Suprapubic skin (tissue), 4 donors: ENCODE measurements at places on chromosomes 5 and 9. TPM values are rescaled to one million over a fixed set of nuclear protein-coding genes. Genes with fewer than 3 reads are reported as not detected.
A peak's percentile ranks its signal among the peaks of the same experiment; 100 is the strongest.

- H3K27ac ChIP-seq = no peak overlapping the region
- H3K36me3 ChIP-seq = no peaks in the 10 kb centered on the region
- H3K27me3 ChIP-seq = no peaks in the 10 kb centered on the region
- DNase-seq = no peak
- no peak overlapping the region for H3K4me3 ChIP-seq
- H3K4me1 ChIP-seq = no peaks in the 10 kb centered on the region
Measured at GRCh38 chr5:120447706-120448239, 16.3 kb upstream of the PRR16 start.

DNA sequence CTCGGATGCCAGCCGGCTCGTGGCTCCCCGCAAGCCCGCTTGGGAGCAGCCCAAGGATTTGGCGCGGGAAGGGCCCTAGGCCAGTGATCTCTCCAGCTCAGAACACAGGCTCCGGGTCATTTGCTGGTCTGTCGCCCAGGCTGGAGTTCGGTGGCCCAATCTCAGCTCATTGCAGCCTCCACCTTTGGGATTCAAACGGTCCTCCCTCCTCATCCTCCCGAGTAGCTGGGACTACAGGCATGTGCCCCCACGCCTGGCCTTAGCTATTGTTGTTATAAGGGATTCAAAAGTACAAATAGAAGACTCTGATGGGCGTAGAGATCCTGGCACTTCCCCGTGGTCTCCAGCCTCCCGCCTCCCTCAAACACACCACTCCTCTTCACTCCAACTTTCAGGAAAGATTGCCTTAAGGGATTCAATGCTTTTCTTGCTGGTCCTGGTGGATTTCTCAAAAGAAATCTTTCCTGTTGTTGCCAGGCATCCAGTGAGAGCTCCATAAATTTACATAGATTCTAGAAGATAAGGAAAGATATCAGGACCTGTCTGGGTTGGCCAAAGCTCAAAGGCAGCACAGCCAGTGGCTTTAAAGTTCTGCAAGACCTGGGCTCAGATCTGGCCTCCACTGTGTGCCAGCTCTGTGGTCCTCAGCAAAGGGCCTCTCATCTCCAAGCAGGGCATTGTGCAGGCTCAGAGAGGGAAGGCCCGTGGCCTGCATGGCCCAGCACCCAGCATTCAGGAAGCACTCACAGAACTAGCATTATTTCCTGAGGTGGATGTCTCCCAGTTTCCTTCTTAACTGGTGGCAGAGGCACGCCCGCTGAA lies 1.0 kb downstream of the AIF1L start:
- peak overlapping the region; percentile 65 for H3K27ac ChIP-seq
- no peak for DNase-seq
- peaks cover 23% of the 10 kb centered on the region for H3K4me1 ChIP-seq
- H3K4me3 ChIP-seq = peak overlapping the region; percentile 76
- peaks cover 24% of the 10 kb centered on the region for H3K27me3 ChIP-seq
- no peaks in the 10 kb centered on the region for H3K36me3 ChIP-seq

GRCh38 chr9:72169178-72169577 lies 19.9 kb downstream of the GDA start:
- no peaks in the 10 kb centered on the region for H3K27me3 ChIP-seq
- DNase-seq = no peak
- no peaks in the 10 kb centered on the region for H3K36me3 ChIP-seq
- H3K4me3 ChIP-seq = no peak overlapping the region
- H3K4me1 ChIP-seq = no peaks in the 10 kb centered on the region
- H3K27ac ChIP-seq = no peak overlapping the region

- H3K36me3 ChIP-seq = peaks cover 4% of the 10 kb centered on the region
- no peaks in the 10 kb centered on the region for H3K27me3 ChIP-seq
- no peak for DNase-seq
- H3K27ac ChIP-seq = no peak overlapping the region
- H3K4me3 ChIP-seq = peak overlapping the region; percentile 96
Measured at GRCh38 chr5:36152324-36153297, 700 bp downstream of the SKP2 start.

The KIF24 gene
- 0.98 TPM for total RNA-seq

DNA sequence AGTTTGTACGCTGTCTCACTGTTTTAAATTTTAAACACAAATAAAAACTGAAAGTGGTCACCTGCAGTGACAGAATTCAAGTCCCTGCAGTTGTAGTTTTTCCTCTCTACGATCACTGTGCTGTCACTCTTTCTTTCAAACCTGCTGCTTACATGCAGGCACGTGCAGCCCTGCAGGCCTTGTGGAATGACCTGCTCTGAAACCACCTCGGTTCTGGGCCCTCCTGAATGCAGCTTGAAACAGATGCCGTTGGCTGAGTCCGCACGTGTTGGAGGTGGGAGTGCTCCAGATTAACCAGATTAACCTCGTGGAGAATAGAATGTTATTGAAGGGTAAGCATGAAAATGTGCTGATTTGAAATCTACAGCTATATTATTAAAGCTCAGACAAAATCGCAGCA lies 126.0 kb upstream of the ERCC6L2 start:
- no peak overlapping the region for H3K4me3 ChIP-seq
- H3K27ac ChIP-seq = no peak overlapping the region
- no peaks in the 10 kb centered on the region for H3K36me3 ChIP-seq
- H3K27me3 ChIP-seq = peaks cover 10% of the 10 kb centered on the region
- DNase-seq = no peak
- peaks cover 20% of the 10 kb centered on the region for H3K4me1 ChIP-seq

The FRMD3 gene
- 2.8 TPM for total RNA-seq

DNA sequence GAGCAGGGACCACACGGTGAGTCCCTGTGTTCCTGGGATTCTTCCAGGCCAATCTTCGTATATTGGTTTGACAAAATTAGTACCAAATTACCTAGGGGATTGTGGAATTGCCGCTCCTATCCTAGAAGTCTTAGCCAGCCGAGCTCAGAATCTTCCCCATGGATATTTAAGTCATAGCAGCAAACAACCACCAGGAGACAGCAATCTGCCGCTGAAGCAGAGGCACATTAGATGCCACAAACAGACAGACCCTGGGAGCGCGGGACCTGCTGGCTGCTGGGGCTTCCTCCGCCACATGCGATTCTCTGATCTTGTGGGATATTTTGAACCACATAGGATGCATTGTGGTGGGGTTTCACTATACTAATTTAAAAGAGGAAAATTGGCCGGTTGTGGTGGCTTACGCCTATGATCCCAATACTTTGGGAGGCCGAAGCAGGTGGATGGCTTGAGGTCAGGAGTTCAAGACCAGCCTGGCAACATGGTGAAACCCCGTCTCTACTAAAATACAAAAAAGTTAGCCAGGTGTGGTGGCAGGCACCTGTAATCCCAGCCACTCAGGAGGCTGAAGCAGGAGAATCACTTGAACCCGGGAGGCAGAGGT lies 31.7 kb upstream of the ZBTB43 start:
- H3K4me3 ChIP-seq = no peak overlapping the region
- no peak overlapping the region for H3K27ac ChIP-seq
- no peaks in the 10 kb centered on the region for H3K36me3 ChIP-seq

DNA sequence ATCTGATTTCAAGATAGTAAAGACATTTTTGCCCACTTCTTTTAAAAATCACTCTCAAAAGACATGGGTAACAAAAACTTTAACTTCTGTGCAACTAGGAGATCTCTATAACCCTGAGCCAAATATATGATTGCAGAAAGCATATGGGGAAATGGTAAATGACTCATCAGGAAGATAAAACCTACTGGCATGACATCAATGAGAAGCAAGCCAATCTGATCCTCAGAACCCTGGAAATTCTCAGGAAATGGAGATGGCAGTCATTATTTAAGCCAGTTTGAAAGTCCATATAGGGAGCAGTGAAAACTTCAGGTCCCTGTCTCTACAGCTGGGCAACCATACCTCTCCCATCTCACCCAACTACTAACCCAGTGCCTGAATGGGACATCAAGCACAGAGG lies 249.7 kb upstream of the NREP start:
- H3K4me1 ChIP-seq = no peaks in the 10 kb centered on the region
- H3K27ac ChIP-seq = no peak overlapping the region
- H3K27me3 ChIP-seq = no peaks in the 10 kb centered on the region

GRCh38 chr5:100550531-100551051 lies 15.4 kb downstream of the FAM174A start:
- H3K4me1 ChIP-seq = peaks cover 11% of the 10 kb centered on the region
- H3K4me3 ChIP-seq = no peak overlapping the region
- H3K27me3 ChIP-seq = no peaks in the 10 kb centered on the region

GRCh38 chr5:9557696-9558095 lies 11.8 kb upstream of the SEMA5A start:
- peaks cover 8% of the 10 kb centered on the region for H3K4me1 ChIP-seq
- H3K27me3 ChIP-seq = no peaks in the 10 kb centered on the region
- no peak for DNase-seq
- no peak overlapping the region for H3K4me3 ChIP-seq
- no peak overlapping the region for H3K27ac ChIP-seq
- no peaks in the 10 kb centered on the region for H3K36me3 ChIP-seq

GRCh38 chr9:122053567-122054350 lies 39.3 kb downstream of the TTLL11 start:
- no peak for DNase-seq
- no peaks in the 10 kb centered on the region for H3K36me3 ChIP-seq
- no peak overlapping the region for H3K4me3 ChIP-seq
- peak overlapping the region; percentile 43 for H3K27ac ChIP-seq

DNA sequence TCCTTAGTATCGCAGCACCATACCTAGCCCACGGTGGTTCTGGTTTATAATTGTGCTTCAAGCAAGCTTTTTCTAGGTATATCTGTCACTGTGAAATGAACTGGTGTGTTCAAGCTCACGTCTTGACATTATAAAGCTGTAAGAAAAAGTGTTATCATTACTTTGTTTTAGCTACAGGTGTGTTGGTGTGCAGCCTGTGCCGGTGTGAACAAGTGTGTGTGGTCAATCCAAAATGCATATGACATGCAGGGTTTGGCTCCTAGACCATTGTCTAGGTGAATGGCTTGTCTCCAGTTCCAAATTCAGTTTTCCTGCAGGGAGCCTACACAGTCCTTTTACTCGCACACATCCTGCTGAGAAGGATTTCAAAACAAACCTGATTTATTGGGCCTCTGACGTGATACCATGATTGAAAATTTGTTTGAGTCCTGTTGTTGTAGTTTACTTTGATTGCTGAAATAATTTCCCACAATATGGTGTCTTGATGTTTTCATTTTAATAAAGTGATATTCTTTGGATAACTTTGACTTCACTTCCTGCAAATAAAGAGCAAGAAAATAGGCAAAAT lies 3.7 kb downstream of the LSM11 start:
- peaks cover under 1% of the 10 kb centered on the region for H3K36me3 ChIP-seq
- no peak overlapping the region for H3K4me3 ChIP-seq
- peaks cover 21% of the 10 kb centered on the region for H3K4me1 ChIP-seq
- no peak for DNase-seq
- H3K27me3 ChIP-seq = no peaks in the 10 kb centered on the region

- H3K27ac ChIP-seq = no peak overlapping the region
- no peaks in the 10 kb centered on the region for H3K27me3 ChIP-seq
- H3K4me1 ChIP-seq = peaks cover 18% of the 10 kb centered on the region
- H3K36me3 ChIP-seq = no peaks in the 10 kb centered on the region
Measured at GRCh38 chr9:36169708-36170107, 520 bp downstream of the CCIN start.

GRCh38 chr9:131810351-131811170 lies 70.7 kb upstream of the RAPGEF1 start:
- no peaks in the 10 kb centered on the region for H3K36me3 ChIP-seq
- no peak overlapping the region for H3K27ac ChIP-seq
- H3K27me3 ChIP-seq = peaks cover 89% of the 10 kb centered on the region
- H3K4me1 ChIP-seq = peaks cover 17% of the 10 kb centered on the region
- H3K4me3 ChIP-seq = no peak overlapping the region
- DNase-seq = no peak

The RORB gene
- total RNA-seq = 0.25 TPM

- H3K36me3 ChIP-seq = no peaks in the 10 kb centered on the region
- DNase-seq = no peak
- H3K4me3 ChIP-seq = no peak overlapping the region
- no peak overlapping the region for H3K27ac ChIP-seq
Measured at GRCh38 chr5:92424785-92425426, 1041.8 kb upstream of the ARRDC3 start.

GRCh38 chr5:7779019-7780005 lies 71.6 kb downstream of the CFAP90 start:
- H3K36me3 ChIP-seq = no peaks in the 10 kb centered on the region
- H3K4me3 ChIP-seq = no peak overlapping the region
- no peaks in the 10 kb centered on the region for H3K27me3 ChIP-seq
- no peak for DNase-seq
- no peaks in the 10 kb centered on the region for H3K4me1 ChIP-seq

DNA sequence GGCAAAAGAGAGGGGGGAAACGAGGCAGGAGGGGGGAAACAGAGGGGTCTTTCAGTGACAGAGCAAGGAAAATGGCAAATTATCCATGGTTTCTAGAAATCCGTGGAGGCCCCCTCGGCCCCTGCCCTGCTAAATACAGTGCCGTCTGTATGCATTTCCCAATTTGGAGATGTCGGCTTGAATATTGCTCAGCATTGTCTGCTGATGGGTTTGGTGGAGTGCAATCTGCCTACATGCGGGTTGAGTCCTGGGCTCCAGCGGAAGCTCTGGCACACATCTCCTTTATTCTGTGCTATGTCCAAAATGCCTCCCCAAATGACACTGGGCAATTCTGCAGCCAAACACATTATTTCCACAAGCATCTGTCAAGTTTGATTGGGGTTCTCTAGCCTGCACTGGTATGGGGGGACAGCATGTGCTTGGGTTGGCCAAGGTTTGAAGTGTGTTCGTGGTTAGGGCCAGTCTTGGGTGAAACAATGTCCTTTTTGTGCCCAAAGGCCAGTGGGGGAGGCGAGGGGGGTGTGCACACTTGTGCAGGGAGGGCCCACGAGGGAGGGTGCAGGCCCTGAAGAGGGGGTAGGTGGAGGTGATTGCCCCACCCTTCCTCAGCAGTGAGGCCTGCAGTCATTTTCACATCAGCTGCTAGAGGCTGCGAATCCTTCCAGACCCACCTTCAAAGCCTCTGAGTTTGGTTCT lies 6.2 kb upstream of the NEUROG1 start:
- DNase-seq = no peak
- peaks cover 84% of the 10 kb centered on the region for H3K27me3 ChIP-seq
- H3K36me3 ChIP-seq = no peaks in the 10 kb centered on the region
- no peak overlapping the region for H3K27ac ChIP-seq
- peaks cover 18% of the 10 kb centered on the region for H3K4me1 ChIP-seq
- H3K4me3 ChIP-seq = no peak overlapping the region

The KIF20A gene
- total RNA-seq = 7.7 TPM

DNA sequence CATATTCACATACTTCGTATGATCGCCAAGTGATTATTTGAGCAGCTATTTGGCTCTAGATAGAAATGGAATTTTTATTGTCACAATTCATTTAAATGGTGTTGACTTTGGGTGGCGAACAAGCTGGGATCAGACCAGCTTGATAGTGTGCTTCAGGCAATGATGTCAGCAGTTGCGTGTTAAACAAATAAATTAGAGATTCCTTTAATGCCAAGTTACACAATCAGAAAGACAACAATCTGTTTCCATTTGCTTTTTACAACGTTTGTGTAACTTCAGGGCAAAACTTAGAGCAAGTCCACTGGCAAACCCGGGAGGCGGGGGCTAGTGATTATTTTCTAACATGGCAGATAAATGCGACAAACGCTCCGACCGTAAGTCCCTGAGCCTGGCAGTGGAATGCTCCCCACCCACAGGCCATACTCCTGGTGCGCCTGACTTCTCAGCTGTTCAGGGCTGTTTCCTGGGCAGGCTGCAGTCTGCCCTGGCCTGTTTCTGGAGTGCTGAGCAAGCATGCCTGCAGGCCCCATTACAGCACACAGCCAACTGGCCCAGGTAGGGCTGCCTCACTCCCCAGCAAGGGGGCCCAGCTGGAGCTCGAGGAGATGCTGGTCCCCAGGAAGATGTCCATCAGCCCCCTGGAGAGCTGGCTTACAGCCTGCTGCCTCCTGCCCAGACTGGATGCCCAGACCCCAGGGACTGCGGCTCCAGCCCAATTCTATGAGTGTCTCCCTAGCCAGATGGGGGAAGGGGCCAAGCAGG lies 88.7 kb downstream of the BASP1 start:
- H3K4me1 ChIP-seq = peaks cover 16% of the 10 kb centered on the region
- H3K27me3 ChIP-seq = no peaks in the 10 kb centered on the region
- H3K36me3 ChIP-seq = no peaks in the 10 kb centered on the region
- no peak overlapping the region for H3K4me3 ChIP-seq
- peak overlapping the region; percentile 45 for H3K27ac ChIP-seq
